ENCODE measurements at places on chromosomes 2 and 18.

DNA sequence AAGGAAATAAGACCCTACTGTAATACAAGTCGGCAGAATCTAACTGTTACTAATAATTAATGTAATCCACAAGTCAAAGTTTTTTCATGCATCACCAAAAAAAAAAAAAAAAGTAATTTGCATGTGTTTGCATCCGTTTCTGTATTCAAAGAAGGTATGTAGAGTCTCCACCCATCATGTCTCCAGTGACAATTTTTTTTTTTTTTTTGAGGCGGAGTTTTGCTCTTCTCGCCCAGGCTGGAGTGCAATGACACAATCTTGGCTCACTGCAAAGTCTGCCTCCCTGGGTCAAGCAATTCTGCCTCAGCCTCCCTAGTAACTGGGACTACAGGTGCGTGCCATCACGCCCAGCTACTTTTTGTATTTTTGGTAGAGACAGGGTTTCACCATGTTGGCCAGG is 24.2 kb upstream of the NFU1 start:
- H3K27ac ChIP-seq = no peak overlapping the region
- no peaks in the 10 kb centered on the region for H3K36me3 ChIP-seq
- DNase-seq = no peak
- H3K4me3 ChIP-seq = no peak overlapping the region
- no peaks in the 10 kb centered on the region for H3K4me1 ChIP-seq

DNA sequence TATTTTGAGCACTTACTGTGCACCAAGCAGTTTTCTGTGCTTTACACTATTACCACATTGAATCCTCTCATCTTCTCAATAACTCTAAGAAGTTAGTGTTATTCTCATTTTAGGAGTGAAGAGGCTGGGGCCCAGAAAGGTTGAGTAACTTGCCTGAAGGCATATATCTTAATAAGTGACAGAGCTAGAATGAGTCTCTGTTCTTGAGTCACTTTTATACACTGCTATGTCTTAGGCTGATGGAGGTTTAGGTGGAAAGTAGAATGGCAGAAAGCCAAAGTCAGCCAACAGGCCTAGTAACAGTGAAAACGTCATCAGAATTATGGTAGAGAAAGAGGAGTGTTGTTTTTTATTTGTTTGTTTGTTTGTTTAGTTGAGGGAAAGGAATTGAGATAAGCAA is 27.9 kb upstream of the RPE start:
- no peaks in the 10 kb centered on the region for H3K36me3 ChIP-seq
- no peaks in the 10 kb centered on the region for H3K4me1 ChIP-seq
- H3K27me3 ChIP-seq = no peaks in the 10 kb centered on the region
- no peak for DNase-seq

DNA sequence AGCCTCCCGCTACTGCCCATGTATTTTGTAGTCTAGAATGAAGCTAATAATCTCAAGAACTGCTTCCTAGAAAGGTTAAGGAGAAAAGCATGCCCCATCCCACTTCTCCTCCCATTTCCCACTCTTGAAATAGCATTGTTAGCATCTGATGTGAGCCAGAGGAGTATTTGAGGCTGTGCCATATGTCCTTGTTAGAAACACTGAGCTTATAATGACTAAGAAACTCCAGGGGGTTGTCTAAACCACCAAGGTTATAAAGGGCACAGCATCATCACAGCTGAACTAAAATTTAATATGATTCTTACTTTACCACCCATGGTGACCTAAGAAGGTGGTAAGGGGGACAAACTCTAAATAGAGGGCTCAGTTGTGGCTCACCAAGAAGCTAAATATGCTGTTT is 16.6 kb downstream of the TSPYL6 start:
- H3K4me1 ChIP-seq = no peaks in the 10 kb centered on the region
- H3K27ac ChIP-seq = no peak overlapping the region
- no peaks in the 10 kb centered on the region for H3K27me3 ChIP-seq
- no peak overlapping the region for H3K4me3 ChIP-seq
- H3K36me3 ChIP-seq = no peaks in the 10 kb centered on the region

GRCh38 chr2:181679544-181679979 is 755 bp downstream of the NEUROD1 start:
- no peak for DNase-seq
- no peak overlapping the region for H3K4me3 ChIP-seq
- H3K27me3 ChIP-seq = peaks cover 60% of the 10 kb centered on the region
- no peaks in the 10 kb centered on the region for H3K36me3 ChIP-seq
- no peak overlapping the region for H3K27ac ChIP-seq

GRCh38 chr18:63879709-63880108 is 7.8 kb upstream of the SERPINB2 start:
- no peak overlapping the region for H3K4me3 ChIP-seq
- no peak overlapping the region for H3K27ac ChIP-seq
- H3K36me3 ChIP-seq = no peaks in the 10 kb centered on the region
- no peaks in the 10 kb centered on the region for H3K4me1 ChIP-seq
- H3K27me3 ChIP-seq = no peaks in the 10 kb centered on the region
- no peak for DNase-seq
